Osteoblast (primary cell): ENCODE measurements at places on chromosomes 11 and 22. TPM values are rescaled to one million over a fixed set of nuclear protein-coding genes. Genes with fewer than 3 reads are reported as not detected.

CNTF gene
- 1.4 and 1.8 TPM in 2 replicates for total RNA-seq

RFPL2 gene
- not detected in 2 replicates for total RNA-seq

MUC15 gene
- total RNA-seq: not detected in 2 replicates

FGF4 gene
- total RNA-seq: not detected in 2 replicates

CCDC88B gene
- 0.29 and 1.4 TPM in 2 replicates for total RNA-seq

GAL gene
- not detected in 2 replicates for total RNA-seq
